ENCODE measurements at places on chromosomes 1 and 21. TPM values are rescaled to one million over a fixed set of nuclear protein-coding genes. Genes with fewer than 3 reads are reported as not detected.

Gene MRPL37
- total RNA-seq = 85.4 TPM

Gene BARHL2
- total RNA-seq = not detected

Gene PTAFR
- 5.4 TPM for total RNA-seq

Gene LENEP
- 0.54 TPM for total RNA-seq

Gene NTPCR
- 11.8 TPM for total RNA-seq

Gene SLC2A5
- total RNA-seq = 63.8 TPM

Gene FCRL1
- total RNA-seq = 3.2 TPM

Gene VSIG8
- not detected for total RNA-seq

Gene SLC44A3
- not detected for total RNA-seq

Gene CFH
- 11.8 TPM for total RNA-seq

Gene DNALI1
- total RNA-seq = 0.54 TPM

Gene S100A5
- total RNA-seq = 0.27 TPM

Gene EFNA1
- 21.3 TPM for total RNA-seq

Gene FMO4
- 1.9 TPM for total RNA-seq

Gene GABRD
- total RNA-seq = 0.27 TPM

Gene KIF26B
- total RNA-seq = 0.54 TPM

Gene CR1L
- total RNA-seq = under 0.01 TPM

Gene PKLR
- total RNA-seq = 1.1 TPM

Gene EPS8L3
- not detected for total RNA-seq

Gene PTPN22
- 7.5 TPM for total RNA-seq

Gene CRNN
- total RNA-seq = not detected

Gene CYP2J2
- 0.54 TPM for total RNA-seq

Gene RIPPLY3
- total RNA-seq = under 0.01 TPM

Gene SGIP1
- 2.2 TPM for total RNA-seq

Gene LRRC38
- total RNA-seq = 0.27 TPM

Gene AMY2A
- not detected for total RNA-seq

All from hematopoietic multipotent progenitor cell (in vitro differentiated cells).